SK-N-SH (cell line): ENCODE measurements at places on chromosomes 4 and X.

GRCh38 chr4:24912252-24913118 is at the start of gene CCDC149:
Gene CCDC149, minus strand, starts transcription at chr4:24913042. Its CDS starts 178 bp downstream, at chr4:24912864.
- H3K27me3 ChIP-seq = no peaks in the 10 kb centered on the region
- peak within 1 kb of the TSS; percentile 52 for H3K27ac ChIP-seq
- no peaks in the 10 kb centered on the region for H3K4me1 ChIP-seq
- DNase-seq = peak; percentile 86

DNA sequence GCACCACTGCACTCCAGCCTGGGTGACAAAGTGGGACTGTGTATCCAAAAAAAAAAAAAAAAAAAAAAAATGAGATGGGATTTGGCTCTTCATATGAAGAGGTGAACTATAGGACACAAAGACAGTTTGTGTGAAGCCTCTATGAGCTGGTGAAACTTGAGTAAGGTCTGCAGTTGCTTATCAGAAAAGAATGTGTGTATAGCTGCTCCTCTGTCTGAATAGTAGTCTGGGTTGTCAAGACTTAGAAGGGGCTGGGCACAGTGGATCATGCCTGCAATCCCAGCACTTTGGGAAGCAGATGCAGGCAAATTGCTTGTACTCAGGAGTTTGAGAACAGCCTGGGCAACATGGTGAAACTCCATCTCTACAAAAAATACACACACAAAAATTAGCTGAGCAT is 82.8 kb downstream of the ARSF start:
- DNase-seq = no peak
- H3K4me3 ChIP-seq = no peak overlapping the region
- H3K4me1 ChIP-seq = no peaks in the 10 kb centered on the region
- H3K27ac ChIP-seq = no peak overlapping the region
- no peaks in the 10 kb centered on the region for H3K36me3 ChIP-seq
- no peaks in the 10 kb centered on the region for H3K27me3 ChIP-seq

DNA sequence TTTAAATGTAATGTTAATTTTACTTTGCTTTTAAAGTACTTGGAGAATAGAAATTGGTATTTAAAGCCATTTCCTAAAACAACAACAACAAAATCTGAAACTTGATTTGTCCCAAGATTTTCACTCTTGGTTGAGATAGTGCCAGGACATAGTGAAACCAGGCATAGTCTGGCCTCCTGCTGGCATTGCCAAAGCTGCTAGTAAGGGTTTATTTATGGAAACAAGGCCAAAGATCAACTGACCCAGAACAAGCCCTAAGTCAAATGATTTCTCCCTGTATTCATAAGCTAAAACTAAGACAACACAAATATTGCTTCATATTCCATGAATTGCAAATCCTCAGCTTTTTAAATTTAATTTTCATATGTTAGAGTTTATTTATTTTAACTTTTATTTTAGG is 227.5 kb upstream of the FGF13 start:
- H3K4me3 ChIP-seq = no peak overlapping the region
- no peaks in the 10 kb centered on the region for H3K4me1 ChIP-seq
- no peaks in the 10 kb centered on the region for H3K36me3 ChIP-seq

DNA sequence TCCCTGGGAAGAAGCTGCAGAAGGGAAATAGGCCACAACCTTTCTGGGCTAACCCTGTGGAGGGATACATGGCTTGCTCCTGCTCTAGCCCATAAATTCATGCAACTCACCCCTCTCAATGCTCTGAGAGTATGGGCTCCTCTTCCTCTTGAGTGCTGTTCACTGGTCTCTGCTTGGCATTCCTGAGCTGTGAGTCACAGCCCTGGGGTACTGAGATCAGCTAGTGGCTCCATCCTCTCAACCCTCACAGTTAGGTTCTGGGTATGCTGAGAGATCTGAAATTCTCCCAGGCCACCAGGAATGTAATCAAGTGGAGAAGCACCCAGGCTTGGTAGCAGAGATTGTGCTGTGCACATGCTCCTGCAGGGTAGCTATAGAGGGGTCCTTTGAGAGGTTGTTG is 60.6 kb upstream of the SPANXN2 start:
- H3K4me1 ChIP-seq = no peaks in the 10 kb centered on the region
- no peak overlapping the region for H3K4me3 ChIP-seq
- no peak for DNase-seq

GRCh38 chrX:136880452-136881013 is at the start of gene RBMX:
Gene RBMX, minus strand, starts transcription at chrX:136880725. Its CDS starts 1,298 bp downstream, at chrX:136879427.
- peak within 1 kb of the TSS; percentile 77 for H3K27ac ChIP-seq
- H3K4me3 ChIP-seq = peak within 1 kb of the TSS; percentile 69
- H3K4me1 ChIP-seq = peaks cover 2% of the 10 kb centered on the region; the same call in 1 of the 2 replicates

DNA sequence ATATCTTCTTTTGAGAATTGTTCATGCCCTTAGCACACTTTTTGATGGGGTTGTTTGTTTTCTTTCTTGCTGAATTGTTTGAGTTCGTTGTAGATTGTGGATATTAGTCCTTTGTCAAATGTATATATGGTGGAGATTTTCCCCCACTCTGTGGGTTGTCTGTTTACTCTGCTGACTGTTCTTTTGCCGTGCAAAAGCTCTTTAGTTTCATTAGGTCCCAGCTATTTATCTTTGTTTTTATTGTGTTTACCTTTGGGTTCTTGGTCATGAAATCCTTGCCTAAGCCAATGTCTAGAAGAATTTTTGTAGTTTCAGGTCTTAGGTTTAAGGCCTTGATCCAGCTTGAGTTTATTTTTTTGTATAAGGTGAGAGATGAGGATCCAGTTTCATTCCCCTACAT is 1372.6 kb upstream of the TENM3 start:
- DNase-seq = no peak
- no peaks in the 10 kb centered on the region for H3K4me1 ChIP-seq
- no peaks in the 10 kb centered on the region for H3K27me3 ChIP-seq
- H3K4me3 ChIP-seq = no peak overlapping the region
- H3K27ac ChIP-seq = no peak overlapping the region

GRCh38 chr4:140789759-140790158 is 33.6 kb upstream of the TBC1D9 start:
- H3K4me1 ChIP-seq = no peaks in the 10 kb centered on the region; the same call in 1 of the 2 replicates
- no peaks in the 10 kb centered on the region for H3K27me3 ChIP-seq
- H3K36me3 ChIP-seq = no peaks in the 10 kb centered on the region
- no peak for DNase-seq
